ENCODE measurements at places on chromosomes 16 and 17.

DNA sequence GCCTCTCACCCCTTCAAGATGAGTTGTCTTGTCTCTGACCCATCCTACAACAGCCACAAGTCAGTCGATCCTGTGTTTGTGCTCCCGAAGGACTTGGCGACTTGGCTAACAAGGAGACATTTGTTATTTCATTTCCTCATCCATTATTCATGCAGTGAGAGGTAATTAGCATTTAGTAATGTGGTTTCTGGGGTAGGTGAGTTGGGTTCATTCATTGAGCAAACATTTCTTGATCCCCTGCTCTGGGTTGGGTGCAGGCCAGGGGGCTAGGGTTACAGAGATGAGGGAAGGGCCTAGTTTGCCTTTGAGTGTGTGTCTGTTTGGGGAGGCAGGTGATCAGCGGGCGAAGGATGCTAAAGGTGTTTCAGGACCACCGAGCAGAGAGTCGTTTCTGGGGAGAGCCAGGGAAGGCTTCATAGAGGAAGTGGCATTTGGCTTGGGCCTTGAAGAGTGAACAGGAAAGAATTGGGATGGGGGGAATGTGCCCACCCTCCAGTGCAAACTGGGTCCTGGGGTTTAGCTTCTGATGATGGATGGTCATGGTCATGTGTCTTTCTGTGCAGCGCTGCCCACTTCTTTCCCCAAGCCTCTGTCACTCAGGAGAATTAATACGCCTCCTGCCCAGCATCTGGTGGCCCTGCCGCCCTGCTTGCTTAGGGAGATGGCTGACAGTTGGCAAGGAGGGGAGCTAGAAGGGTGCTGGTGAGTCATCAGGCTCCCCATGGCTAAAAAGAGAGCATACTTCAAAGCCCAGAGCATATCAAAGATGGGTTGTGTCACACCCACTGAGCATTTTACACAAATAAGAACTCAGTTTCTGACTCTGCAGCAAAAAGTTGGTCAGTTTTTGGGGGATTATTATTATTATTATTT is 38.5 kb downstream of the MSI2 start:
- peak; percentile 71 for DNase-seq

DNA sequence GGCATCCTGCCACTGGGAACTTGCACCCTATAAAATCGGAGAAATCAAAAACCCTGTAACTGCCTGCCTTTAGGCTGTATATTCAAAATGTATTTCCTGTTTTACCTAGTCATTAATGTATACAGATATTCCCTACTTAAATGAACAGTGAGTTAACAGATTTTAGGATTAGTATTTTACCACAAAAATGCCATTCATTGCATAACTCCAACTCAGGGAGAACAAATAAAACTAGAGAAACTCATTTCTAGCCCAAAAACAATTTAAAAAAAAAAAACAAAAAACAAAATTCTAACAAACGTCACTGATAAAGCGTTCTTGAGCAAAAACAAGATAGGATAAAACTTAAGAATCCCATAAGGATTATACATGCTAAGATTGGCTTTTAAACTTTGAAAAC is 3.7 kb upstream of the DHX33 start:
- no peak for DNase-seq

GRCh38 chr16:83953796-83954576 is 946 bp downstream of the OSGIN1 start:
- DNase-seq: peak; percentile 49

DNA sequence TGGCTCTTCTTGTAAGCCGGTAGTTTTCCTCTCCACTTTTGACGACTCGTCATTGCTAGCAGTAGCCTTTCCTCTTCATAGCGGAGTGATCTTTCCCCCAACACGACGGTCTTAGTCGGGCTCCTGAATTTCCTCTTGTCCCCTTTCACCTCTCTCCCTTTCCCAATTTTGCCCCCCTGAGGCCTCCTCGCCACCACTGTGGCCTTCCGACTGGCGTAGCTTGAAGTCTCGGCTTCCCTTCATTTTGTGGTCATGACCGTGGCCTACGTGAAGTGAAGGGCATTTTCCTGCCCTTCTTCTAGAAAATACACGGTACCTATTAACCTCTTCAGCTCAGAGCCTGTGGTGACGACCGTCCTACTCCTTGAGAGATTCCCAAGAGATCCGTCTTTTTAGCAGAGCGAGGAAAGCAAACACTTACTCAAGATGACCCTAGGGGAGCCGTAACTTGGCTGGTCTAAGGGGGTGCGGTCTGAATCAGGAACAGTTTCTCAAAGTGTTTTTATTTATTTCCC is 787 bp downstream of the PRKAR1A start:
- DNase-seq: peak; percentile 52

- no peak for DNase-seq
Measured at GRCh38 chr16:65099607-65100006, 22.3 kb downstream of the CDH11 start.

- DNase-seq: no peak
Measured at GRCh38 chr17:54028986-54029580, 206.4 kb downstream of the KIF2B start.

GRCh38 chr16:68444056-68444657 is 4.2 kb downstream of the SMPD3 start:
- DNase-seq: no peak

- no peak for DNase-seq
Measured at GRCh38 chr16:65543781-65544740, 422.2 kb upstream of the CDH11 start.

DNA sequence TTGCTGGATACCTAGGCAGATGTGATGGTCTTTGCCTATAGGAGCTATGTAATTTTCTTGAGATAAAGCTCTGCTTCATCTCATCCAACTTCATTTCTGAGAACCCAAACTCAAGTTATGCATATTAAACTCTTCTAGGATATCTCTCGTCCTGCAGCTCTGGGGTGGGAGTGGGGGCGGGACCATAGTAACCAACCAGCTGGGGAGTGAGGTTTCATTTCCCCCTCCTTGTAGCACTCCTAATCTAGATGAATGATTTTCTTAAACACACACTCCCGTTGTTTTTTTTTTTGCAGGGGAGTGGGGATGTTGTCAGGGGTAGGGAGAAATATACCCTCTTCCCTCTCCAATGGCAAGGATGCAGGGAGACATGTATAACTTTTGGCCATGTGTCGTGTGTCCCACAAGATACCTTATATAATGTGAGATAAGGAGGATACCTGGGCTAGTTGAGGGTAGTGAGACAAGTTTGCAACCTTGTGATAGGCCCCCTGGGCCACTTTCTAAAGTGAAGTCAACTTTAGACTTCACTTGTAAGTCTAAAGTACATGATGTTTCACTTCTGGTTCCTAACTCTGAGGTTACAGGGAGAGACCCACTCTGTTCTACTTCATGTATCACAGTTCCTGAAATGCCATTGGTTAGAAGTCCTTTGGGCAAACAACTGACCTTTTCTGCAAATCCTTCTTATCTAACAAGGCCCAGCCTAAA is 10.5 kb upstream of the HEATR6 start:
- DNase-seq: peak; percentile 52

DNA sequence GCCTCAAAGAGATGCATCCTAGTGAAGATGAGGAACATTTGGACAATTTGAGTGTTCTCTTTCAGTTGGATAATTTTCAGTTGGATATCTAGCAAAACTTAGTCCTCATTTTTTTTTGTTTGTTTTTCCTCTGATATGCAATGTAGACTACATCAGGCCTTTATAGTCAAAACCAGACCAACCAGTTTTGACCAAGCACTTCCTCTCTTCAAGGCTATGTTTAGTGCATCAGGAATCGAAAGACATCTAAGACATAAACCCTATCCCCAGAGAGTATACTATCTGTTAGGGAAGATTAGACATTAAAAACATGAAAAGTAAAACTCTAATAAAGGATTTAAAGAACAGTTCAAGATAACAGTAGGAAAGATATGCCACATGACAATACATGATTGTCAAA is 256.1 kb downstream of the IRX3 start:
- no peak for DNase-seq

- DNase-seq: peak; percentile 84
Measured at GRCh38 chr17:81420769-81421462, 25.7 kb downstream of the BAHCC1 start.

- no peak for DNase-seq
Measured at GRCh38 chr17:80922580-80923160, 69.0 kb upstream of the CHMP6 start.

- no peak for DNase-seq
Measured at GRCh38 chr16:66386629-66387622, 20.4 kb downstream of the CDH5 start.

- DNase-seq: no peak
Measured at GRCh38 chr17:37742116-37742761, 2.6 kb downstream of the HNF1B start.

- no peak for DNase-seq
Measured at GRCh38 chr16:70510216-70510615, 13.1 kb downstream of the COG4 start.

GRCh38 chr16:66198641-66199040 is 167.8 kb upstream of the CDH5 start:
- DNase-seq: no peak

- DNase-seq: no peak
Measured at GRCh38 chr16:52309446-52310416, 237.2 kb downstream of the TOX3 start.

DNA sequence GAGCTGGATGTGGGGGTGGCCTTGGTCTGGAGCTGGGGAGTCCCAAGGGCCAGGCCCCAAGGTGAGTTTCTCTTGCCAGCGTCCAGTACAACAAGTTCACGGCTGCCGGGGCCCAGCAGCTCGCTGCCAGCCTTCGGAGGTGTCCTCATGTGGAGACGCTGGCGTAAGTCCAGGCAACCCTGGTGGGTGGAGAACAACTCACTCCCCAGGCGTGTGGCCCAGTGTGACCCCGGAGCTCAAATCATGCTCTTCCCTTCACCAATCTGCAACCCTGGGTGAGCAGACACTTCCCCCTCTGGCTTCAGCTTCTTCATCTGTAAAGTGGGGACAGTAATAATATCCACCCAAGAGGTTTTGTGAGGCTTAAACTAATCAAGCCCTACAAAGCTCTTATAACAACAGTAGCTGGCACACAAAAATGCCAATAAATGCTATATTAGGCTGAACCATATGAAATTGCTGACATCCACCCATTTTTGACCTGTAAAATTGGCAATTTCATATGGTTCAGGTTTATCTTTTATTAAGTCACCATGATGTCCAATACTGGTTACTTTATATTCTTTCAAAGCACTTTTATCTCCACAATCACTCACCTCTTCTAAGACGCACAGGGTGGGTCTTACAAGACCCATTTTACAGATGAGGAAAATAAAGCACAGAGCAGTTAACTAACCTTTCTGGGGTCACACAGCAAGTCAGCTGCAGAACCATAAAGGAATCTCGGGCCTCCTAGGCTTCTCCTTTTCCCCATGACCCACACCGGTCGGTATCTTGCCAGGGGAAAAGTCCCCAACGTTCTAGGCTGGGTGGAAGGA is 19.7 kb downstream of the DEXI start:
- no peak for DNase-seq

- no peak for DNase-seq
Measured at GRCh38 chr17:39143552-39144093, 7.8 kb downstream of the PLXDC1 start.

DNA sequence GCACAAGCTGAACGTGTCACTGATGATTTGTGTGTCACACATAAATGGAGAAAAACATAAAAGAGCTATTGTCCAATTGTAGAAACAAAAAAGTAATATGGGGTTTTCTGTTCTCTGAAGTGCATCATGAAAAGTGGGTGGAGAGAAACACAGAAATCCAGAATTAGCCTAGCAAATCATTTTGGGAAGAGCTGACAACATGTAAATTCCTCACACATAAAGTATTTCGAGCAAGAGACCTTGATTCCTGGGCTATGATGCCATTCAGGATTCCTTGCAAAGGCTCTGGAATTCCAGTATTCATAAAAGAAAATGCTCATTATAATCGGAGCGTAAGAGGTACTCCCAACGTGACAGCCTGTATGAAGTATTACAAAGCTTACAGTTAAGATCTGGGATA is 1.1 kb downstream of the DCUN1D3 start:
- peak; percentile 57 for DNase-seq

GRCh38 chr17:1385861-1386260 is 14.2 kb downstream of the YWHAE start:
- no peak for DNase-seq

DNA sequence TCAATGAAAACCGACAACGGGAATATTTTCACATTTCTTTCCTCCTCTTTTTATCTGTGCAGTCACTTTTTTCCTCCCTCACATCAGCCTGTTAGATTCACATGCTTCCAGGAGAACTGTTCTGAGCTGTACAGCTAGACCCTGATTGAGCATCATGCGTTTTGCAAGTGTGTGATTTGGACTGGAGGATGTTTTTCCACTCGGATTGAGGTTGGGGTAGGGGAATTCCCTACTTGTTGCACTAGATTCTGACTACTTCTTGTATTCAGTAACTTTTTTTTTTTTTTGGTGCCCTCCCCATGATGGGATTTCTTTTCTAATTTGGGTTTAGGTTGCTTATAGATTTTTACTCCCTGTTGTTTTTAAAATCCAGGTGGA is 4.8 kb downstream of the MSI2 start:
- no peak for DNase-seq

DNA sequence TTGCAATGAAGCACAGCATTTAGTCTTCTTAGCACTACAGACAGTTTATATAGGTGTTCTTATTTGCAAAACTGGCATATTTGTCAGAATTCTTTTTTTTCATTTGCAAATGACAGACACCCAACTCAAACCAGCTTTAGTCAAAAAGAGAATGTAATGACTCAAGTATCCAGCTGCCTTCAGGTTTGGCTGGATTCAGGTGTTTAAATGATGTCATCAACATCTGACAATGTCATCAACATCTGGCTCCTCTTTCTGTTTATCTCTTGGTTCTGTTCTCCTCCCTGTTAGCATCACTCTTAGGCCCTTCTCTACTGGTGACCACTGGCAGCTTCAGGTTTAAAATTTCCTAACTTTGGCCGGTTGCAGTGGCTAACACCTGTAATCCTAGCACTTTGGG is 18.9 kb downstream of the TMC5 start:
- DNase-seq: no peak

GRCh38 chr17:1829216-1829591 is 498 bp downstream of the SMYD4 start:
- peak; percentile 3 for DNase-seq

DNA sequence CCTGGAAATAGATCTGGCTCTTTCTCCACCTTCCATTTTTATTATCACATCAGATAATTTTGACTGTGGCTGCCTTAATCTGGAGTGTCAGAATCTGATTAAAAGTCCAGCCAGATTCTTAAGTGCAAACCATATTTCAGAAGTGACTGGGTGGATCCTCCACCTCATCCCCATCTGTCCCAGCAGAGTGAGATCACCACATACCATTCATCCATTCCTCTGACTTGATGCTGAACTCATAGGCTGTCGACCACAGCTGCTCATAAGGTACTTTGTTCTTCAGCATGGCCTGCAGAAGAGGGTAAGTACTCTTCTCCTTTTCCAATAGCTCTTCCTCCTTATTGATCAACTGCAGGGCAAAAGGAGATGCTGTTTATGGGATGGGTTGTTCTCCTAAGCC is 53.5 kb downstream of the DNAH3 start:
- DNase-seq: no peak

All from pons (tissue), 1 donor.